ENCODE measurements at places on chromosomes 5 and 9.

DNA sequence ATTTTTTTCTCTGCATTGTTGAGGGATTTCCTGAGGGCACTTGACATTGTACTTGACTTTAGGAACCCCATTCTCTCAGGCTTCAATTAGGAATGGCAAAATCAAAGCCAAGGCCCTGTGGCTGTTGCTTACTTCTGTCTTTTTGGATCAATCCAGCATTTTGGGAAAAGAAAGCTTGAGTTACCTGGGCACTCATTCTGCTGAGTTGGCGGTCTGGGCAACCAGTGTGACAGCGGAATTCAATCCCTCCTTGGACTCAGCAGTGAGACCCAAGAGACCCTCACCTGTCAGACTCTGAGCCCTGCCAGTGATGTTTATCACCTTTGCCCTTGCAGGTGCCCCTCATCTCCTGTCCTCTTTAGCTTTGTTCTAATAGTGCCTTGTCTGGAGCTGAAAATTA lies 225.3 kb downstream of the PAPPA start:
- no peak for DNase-seq

DNA sequence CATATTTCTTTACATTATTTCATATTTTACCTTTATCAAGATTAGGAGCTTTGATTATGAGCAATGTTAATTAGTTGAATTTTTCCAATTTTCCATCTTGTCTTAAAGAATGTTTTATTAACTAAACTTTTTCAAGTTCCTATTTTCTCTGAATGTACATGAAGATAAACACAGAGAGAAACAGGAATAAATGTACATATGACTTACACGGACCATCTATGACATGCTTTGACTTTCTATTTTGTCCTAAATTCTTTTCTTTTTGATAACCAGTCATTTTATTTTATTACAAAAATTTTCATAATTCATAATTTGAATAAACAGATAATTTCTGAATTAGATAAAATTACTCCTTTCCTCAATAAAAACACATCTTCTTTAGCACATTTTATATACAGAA lies 1038.8 kb upstream of the ARRDC3 start:
- no peak for DNase-seq

- DNase-seq, result no peak
These were observed 76.2 kb upstream of the CHD1 start for GRCh38 chr5:99004960-99005359.

GRCh38 chr5:167244583-167244982 lies 1046.9 kb upstream of the WWC1 start:
- no peak for DNase-seq
